ENCODE measurements at places on chromosomes 3 and 15.

GRCh38 chr15:74315626-74316025 lies 51.8 kb downstream of the CYP11A1 start:
- DNase-seq: no peak

GRCh38 chr3:153290268-153291015 lies 128.4 kb downstream of the RAP2B start:
- DNase-seq: no peak

DNA sequence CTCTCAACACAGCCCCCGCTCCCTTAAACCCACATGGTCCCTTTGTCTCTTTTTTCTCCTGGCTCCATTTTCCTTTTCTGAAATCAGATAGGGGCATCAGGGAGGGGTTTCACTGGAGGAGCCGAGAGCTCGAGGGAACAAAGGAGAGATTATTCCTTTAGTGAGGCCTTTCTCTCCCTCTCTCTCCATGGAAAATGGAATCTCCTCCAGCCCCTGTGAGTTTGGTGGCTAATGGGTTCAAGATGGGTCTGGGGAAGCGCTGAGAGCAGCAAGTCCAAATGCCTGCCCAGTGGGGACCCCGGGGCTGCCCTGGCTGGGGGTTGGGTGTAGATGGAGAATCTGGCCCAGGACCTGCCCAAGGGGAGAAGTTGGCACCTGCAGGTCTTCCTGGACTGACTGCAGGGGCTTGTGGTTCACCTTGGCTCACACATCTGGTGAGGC lies 56.8 kb downstream of the ITGA11 start:
- no peak for DNase-seq

DNA sequence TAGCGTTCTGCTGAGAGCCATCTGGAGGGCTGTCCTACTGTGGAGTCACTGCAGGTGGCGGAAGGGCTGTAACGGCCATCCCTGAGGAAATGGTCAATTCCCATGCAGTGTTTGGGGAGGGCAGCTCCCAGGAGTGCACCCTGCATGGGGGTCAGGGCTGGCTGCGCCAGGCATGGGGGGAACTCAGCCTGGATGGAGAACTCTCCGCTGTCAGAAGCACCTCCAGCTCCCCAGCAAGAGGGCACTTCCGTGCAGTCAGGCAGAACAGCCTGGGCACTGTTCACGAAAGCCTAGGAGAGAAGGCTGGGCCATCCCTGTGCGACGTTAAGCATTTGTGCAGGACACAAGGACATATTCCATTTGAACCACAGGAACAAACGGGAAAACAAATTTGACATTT lies 105.2 kb downstream of the LRIG1 start:
- no peak for DNase-seq

DNA sequence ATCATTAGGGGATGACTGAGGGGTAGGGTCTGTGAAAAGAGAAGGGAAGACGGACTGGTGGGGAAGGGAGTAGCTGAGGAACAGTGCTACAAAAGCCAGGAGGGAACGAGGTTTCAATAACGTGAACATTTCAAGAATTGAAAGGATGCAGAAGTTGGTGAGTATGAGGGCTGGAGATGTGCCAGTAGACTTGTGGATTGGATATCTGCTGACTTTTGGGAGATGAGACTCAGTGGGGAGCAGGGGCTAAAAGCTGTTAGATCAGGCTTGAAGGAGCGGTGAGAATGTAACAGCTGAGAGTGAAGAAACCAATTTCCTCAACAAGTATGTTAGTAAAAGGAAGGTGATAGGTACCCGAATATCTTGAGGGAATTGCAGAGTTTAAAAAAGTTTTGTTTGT lies 65.2 kb downstream of the GTPBP8 start:
- DNase-seq: no peak

GRCh38 chr15:73367624-73368300 lies 996 bp downstream of the HCN4 start:
- DNase-seq: no peak

GRCh38 chr3:70312336-70312735 lies at the start of gene MDFIC2:
TSS of gene MDFIC2 (minus strand) at chr3:70312638. CDS start at chr3:70311973, 665 bp downstream.
- DNase-seq: no peak

DNA sequence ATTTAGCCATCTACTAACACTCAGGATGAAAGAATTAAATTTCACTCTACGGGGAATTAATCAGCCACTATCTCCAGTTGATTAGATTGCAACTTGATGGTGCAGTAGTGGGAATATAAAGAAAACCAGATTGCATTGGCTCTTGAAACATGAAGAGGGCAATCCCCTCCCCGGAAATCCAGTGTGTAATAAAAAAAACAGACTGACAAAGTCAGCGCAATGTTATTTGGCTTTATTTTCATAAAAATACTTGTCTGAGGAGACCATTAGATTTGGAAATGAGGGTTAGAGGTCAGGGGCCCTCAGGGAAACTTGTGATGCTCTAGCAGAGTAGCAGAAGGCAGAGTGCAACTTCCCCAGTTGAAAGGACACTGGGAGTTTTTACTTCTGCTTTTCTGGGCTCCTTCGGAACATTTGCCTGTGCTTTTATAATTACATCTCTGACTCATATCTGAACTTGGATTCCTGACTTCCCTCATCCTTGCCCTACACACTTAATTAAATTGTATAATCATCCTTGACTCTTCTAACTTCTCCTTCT lies 326.8 kb downstream of the TUSC7 start:
- DNase-seq: no peak

GRCh38 chr3:159348431-159348830 lies 546.6 kb downstream of the MFSD1 start:
- no peak for DNase-seq

All from activated CD8-positive, alpha-beta memory T cell treated with anti-CD3 and anti-CD28 coated beads for 1 hour (primary cell).